ENCODE measurements at places on chromosomes 13 and 19. TPM values are rescaled to one million over a fixed set of nuclear protein-coding genes. Genes with fewer than 3 reads are reported as not detected.

Gene NACC1
- polyA plus RNA-seq: not detected

DNA sequence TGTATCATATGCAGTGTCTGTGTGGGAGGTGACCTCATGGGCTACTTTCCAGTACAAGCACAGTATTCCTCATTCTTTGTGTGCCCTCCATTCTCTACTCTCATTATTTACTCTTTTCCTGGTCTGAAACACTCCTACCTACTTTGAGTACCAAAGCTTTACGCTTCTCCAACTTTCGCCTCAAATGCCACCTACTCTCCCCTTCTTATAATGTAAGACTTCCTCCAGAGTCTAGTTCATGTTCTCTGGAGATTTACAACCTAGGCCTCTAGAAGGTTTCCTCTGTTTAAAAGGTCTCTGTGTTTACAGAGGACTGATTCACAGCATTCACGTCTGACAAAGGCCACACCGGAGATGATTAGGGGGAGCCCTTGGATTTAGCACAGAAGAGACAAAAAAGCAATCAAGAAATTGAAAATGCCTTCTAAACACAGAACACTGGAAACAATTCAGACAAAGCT lies 302.0 kb downstream of the KLF12 start:
- no peak for DNase-seq

GRCh38 chr13:23679220-23679619 lies 109.0 kb downstream of the TNFRSF19 start:
- no peak for DNase-seq

- no peak for DNase-seq
These were observed 337.0 kb upstream of the SLC10A2 start for GRCh38 chr13:103403148-103403740.

Gene MIA
- not detected for polyA plus RNA-seq

- no peak for DNase-seq
These were observed 7.5 kb downstream of the IL4I1 start for GRCh38 chr19:49889038-49889686.

Gene PSPN
- polyA plus RNA-seq: 0.65 TPM
